ENCODE measurements at places on chromosomes 7 and 10. TPM values are rescaled to one million over a fixed set of nuclear protein-coding genes. Genes with fewer than 3 reads are reported as not detected.

DNA sequence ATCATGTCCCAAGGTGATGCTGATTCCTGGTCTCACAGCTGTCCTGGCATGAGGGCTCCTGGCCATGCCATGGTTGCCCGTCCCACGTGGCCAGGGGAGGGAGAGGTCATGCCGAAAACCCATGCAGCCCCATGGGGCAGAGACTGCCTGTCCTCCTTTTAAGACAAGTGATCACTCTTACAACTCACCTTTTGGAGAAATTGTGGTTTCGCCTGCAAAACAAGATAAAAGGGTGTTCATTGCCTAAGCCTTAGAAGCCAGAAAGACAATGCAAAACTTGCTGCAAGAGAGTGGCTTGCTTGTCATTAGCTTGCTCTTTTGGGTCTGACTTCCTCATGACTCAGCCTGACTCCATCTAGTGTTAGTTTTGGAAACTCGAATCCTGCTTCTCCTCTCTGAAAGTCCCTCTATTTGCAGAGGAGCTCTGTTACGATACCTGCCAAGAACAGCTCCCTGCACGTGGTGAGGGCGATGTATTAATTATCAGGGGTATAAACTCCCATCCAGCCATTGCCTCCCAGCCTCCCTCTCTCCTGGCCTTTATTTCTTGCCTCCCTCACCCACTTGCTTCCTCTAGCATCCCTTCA is 26.7 kb downstream of the TMEM273 start:
- no peaks in the 10 kb centered on the region for H3K4me1 ChIP-seq
- H3K4me3 ChIP-seq = no peak overlapping the region
- H3K27me3 ChIP-seq = no peaks in the 10 kb centered on the region
- no peaks in the 10 kb centered on the region for H3K36me3 ChIP-seq

- H3K4me1 ChIP-seq = no peaks in the 10 kb centered on the region
- H3K36me3 ChIP-seq = no peaks in the 10 kb centered on the region
- no peak for DNase-seq
- no peak overlapping the region for H3K27ac ChIP-seq
Observed at GRCh38 chr7:83996879-83997278, 197.7 kb downstream of the SEMA3A start.

- no peak overlapping the region for H3K27ac ChIP-seq
- no peaks in the 10 kb centered on the region for H3K27me3 ChIP-seq
- H3K4me3 ChIP-seq = peak overlapping the region; percentile 41
Observed at GRCh38 chr10:60570896-60571295, 181.2 kb upstream of the ANK3 start.

Gene CYP2E1
- not detected for polyA plus RNA-seq

DNA sequence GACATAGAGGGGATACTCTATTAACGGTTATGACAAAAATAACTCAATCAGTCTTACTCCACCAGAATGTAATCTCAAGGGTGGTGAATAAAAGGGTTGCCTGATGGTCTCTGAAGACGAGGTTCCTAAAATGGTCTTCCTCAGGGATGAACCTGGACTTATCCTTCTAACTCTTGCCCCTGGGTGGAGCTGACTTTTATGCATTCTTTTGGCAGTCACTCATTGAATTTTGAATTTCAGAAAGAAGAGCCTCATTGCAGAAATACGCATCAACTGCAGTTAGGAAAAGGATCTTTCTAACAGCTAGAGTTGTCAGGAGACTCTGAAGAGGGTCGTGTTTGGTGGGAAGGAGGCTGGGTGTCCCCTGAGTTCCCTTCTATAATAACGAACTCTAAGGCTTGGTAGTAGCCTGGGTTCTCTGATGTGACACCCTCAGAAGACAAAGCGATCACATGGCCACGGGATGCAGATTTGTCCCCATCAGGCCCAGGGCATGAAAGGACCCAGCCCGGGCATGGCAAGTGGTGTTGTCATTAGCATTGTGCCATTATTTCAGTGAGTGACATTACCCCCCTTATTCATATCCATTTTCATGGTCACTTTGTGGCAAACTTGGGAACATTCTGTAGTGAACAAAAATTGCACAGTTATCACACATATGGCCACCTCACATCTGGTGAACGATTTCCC is 58.6 kb upstream of the JCAD start:
- H3K36me3 ChIP-seq = no peaks in the 10 kb centered on the region
- peaks cover 16% of the 10 kb centered on the region for H3K4me1 ChIP-seq
- no peak overlapping the region for H3K27ac ChIP-seq
- no peak for DNase-seq

DNA sequence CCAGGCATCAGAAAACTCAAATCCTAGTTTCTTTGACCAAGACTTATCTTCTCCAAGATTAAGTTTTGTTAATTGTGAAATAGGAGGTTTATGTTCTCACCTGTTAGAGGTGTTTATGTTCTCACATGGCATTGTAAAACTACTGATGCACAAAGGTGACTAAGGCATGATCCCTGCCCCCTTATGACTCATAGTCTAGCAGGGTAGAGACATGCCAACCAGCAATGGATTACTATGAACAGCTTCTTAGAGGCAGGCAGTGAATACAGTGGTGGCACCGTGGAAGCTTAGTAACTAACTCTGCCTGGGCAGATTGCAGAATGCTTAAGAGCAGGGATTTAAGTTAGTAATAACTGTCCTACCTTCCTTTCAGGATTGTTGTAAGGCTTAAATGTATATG is 400.9 kb downstream of the SORCS3 start:
- H3K4me1 ChIP-seq = no peaks in the 10 kb centered on the region
- no peaks in the 10 kb centered on the region for H3K27me3 ChIP-seq
- H3K36me3 ChIP-seq = no peaks in the 10 kb centered on the region
- no peak for DNase-seq
- H3K27ac ChIP-seq = no peak overlapping the region

- no peak for DNase-seq
- H3K27ac ChIP-seq = peak overlapping the region; percentile 73
- H3K36me3 ChIP-seq = no peaks in the 10 kb centered on the region
- H3K27me3 ChIP-seq = no peaks in the 10 kb centered on the region
- H3K4me3 ChIP-seq = peak overlapping the region; percentile 61
Observed at GRCh38 chr10:21495002-21495751, 30.3 kb downstream of the SKIDA1 start.

GRCh38 chr7:78499283-78499682 is 700.7 kb downstream of the PHTF2 start:
- H3K4me1 ChIP-seq = no peaks in the 10 kb centered on the region
- H3K27me3 ChIP-seq = no peaks in the 10 kb centered on the region

DNA sequence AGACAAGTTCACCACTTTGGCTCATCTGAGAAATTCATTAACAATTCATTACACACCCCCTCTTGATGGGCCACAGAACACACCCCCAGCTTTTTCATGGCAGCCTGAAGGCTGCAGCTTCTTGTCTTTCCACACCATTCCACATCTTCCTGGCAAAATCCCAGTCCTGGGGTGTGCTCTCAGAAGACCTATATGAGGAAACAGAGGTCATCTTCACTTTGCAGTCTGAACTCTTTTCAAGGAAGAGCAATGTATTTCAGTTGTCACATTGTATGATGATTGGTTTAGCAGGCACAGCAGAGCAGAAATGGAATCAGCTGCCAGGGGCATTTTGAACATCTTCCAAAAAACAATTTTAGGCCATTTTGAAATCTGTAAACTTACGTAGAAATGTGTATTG is 7.8 kb upstream of the LRRC27 start:
- H3K4me3 ChIP-seq = no peak overlapping the region
- H3K27ac ChIP-seq = no peak overlapping the region
- H3K4me1 ChIP-seq = peaks cover 6% of the 10 kb centered on the region
- H3K36me3 ChIP-seq = no peaks in the 10 kb centered on the region

Gene GPR26
- polyA plus RNA-seq = not detected

GRCh38 chr10:25831080-25831479 is 102.9 kb upstream of the MYO3A start:
- DNase-seq = no peak
- no peak overlapping the region for H3K4me3 ChIP-seq
- no peaks in the 10 kb centered on the region for H3K27me3 ChIP-seq
- H3K36me3 ChIP-seq = no peaks in the 10 kb centered on the region
- no peak overlapping the region for H3K27ac ChIP-seq
- H3K4me1 ChIP-seq = no peaks in the 10 kb centered on the region

Gene KLF14
- polyA plus RNA-seq = 0.03 TPM

DNA sequence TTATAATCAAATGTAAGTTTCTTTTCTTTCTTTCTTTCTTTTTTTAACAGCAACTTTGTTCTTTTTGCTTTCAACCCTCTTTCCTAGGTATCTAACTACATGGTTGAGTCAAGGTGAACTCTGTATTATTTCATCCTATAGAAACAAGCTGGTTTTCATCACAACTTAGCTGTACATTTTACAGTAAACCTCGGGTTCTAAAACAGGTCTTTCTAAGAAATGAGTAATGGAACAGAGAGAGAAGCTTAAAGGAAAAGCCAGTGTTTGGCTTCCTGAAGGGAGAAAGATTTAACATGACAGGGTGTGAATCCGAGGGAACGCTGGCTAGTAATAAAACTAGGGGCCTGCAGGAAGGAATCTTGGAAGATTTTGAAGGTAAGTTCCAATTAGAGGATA is 143.4 kb upstream of the ITGB1 start:
- no peak overlapping the region for H3K27ac ChIP-seq
- no peaks in the 10 kb centered on the region for H3K4me1 ChIP-seq
- no peaks in the 10 kb centered on the region for H3K27me3 ChIP-seq
- H3K4me3 ChIP-seq = no peak overlapping the region

DNA sequence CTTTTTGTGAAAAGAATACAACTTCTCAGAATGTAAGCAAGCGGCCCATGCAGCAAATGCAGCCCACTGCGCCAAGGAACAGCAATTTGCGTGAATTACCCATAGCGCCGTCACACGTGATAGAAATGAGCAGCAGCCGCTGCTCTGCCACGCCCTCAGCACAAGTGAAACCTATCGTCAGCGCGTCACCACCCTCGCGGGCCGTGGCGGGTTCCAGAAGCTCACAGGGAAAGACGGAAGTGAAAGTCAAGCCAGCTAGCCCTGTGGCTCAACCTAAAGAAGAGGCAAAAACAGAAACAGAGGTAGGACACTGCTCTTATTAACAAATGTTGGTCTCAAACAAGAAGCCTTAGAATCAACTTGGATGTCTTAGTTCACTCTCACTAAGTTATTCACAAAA is 70.5 kb downstream of the SHH start:
- DNase-seq = no peak
- no peaks in the 10 kb centered on the region for H3K27me3 ChIP-seq
- peaks cover 51% of the 10 kb centered on the region for H3K36me3 ChIP-seq
- H3K4me1 ChIP-seq = no peaks in the 10 kb centered on the region
- no peak overlapping the region for H3K27ac ChIP-seq

DNA sequence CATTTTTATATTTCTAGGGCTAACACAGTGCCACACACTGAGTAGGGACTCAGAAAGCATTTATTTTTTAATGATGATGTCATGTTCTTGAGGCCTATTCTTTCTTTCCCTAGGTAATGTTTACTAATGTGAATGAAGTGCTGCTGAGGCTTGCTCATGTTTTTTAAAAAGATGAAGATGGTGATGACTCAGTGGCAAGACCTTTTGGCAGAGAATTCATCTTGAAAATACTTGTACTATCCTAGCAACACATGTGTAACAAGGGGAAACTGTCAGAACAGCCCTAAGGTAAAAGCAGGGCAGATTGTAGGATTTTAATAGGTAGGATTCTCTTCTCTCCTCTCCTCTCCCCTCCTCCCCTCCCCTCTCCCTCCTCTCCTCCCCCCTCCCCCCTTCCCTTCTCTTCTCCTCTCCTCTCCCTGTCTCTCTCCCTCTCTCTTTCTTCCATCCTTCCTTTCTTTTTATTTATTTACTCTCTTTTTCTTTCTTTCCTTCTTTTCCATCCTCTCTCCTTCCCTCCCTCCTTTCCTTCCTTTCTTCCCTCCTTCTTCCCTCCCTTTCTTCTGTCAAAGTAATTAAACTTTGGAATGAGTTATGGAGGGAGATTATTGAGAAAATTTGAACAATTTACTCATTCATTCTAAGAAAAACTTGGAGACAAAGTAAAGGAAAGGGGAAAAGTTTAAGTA is 75.3 kb downstream of the ZNF92 start:
- no peak overlapping the region for H3K4me3 ChIP-seq
- no peaks in the 10 kb centered on the region for H3K4me1 ChIP-seq
- no peak overlapping the region for H3K27ac ChIP-seq
- no peaks in the 10 kb centered on the region for H3K36me3 ChIP-seq

GRCh38 chr10:72311667-72312066 is 37.9 kb downstream of the DDIT4 start:
- DNase-seq = no peak
- H3K27me3 ChIP-seq = no peaks in the 10 kb centered on the region
- H3K27ac ChIP-seq = no peak overlapping the region
- no peaks in the 10 kb centered on the region for H3K36me3 ChIP-seq

- no peaks in the 10 kb centered on the region for H3K4me1 ChIP-seq
- no peak for DNase-seq
- no peak overlapping the region for H3K27ac ChIP-seq
- no peaks in the 10 kb centered on the region for H3K36me3 ChIP-seq
- H3K4me3 ChIP-seq = no peak overlapping the region
Observed at GRCh38 chr7:113367041-113367586, 248.8 kb upstream of the SMIM30 start.

- H3K36me3 ChIP-seq = no peaks in the 10 kb centered on the region
- no peak overlapping the region for H3K4me3 ChIP-seq
- no peak overlapping the region for H3K27ac ChIP-seq
Observed at GRCh38 chr10:62244785-62245467, 23.7 kb downstream of the RTKN2 start.

DNA sequence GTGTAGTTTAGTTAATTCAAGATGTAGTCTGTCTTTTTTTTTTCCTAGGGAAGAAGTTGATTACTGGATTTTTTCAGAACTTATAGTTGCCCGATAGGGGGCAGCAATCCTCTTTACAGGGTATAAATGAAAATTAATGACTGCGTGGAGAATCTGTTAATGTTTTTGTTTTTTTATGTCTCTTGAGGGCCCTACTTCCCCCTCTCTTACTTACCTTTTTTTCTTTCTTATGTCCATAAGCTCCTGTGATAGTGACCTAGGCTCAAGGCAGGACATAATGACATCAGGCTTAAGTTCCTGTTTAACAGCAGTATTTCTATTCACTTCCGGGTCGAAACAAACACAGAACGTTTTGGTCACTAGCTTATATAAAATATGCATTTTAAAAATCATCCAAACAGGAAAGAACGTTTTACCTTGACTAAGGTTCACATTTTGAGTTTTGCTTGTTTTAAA is 18.8 kb downstream of the CDC123 start:
- no peaks in the 10 kb centered on the region for H3K4me1 ChIP-seq
- peaks cover 34% of the 10 kb centered on the region for H3K36me3 ChIP-seq
- H3K4me3 ChIP-seq = peak overlapping the region; percentile 17
- no peaks in the 10 kb centered on the region for H3K27me3 ChIP-seq

DNA sequence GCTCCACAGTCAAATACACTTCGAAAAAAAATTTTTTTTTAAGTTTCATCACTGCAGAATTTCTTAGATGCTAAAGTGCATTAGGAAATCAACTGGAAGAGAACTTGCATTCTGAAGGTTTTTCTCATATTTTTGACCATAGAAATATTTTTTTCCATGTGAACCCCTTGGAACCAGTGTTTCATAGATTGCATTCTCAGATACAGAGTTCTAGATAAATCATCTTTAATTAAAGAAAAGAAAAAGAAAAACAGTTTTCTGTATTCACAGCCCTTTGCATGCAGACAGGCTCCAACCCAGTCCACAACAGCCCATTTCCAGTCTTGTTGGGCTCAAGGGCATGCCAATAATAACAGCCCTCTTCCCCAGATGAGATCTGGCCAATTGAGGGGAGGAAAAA is 75.5 kb upstream of the RPA3 start:
- no peaks in the 10 kb centered on the region for H3K36me3 ChIP-seq
- no peak overlapping the region for H3K4me3 ChIP-seq
- no peak overlapping the region for H3K27ac ChIP-seq
- DNase-seq = no peak
- no peaks in the 10 kb centered on the region for H3K27me3 ChIP-seq
- H3K4me1 ChIP-seq = peaks cover 28% of the 10 kb centered on the region

Data from sigmoid colon (tissue), 7 donors.